Daoy (cell line): ENCODE measurements at places on chromosomes 7 and 10.

DNA sequence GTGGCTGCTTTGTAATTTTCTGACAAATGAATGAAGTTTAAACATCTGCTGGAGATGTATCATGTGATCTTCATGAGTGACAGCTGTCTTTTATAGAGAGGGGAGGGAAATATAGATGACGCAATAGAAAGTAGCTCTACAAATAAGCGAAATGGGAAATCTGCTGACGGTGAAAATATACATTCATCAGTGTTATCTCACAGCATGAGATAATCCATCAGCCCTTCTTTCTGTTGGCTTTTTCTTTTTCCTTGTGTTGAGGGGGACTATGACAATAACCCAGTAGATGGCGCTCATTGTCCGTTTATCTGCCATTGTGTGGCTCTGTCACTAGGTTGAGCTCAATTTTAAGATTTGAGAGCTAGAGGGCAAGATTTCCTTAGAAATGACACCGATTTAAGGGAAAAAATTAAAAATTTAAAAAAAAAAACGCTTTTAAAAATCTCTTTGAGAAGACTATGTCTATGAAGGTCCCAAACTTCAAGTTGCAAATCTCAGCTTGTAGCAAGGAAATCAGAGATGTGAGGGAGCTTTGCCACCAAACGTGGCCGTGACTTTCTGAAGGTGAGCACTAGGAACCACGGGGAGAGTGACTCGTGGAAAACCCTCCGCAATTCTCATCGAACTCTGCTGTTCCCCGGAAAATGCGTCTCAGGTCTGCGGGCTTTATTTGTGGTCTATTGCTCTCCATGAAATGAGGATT, 114.6 kb upstream of the SFMBT2 start:
- peak; percentile 62 for DNase-seq

GRCh38 chr7:99944497-99945070, 15.2 kb upstream of the GJC3 start:
- no peak for DNase-seq

DNA sequence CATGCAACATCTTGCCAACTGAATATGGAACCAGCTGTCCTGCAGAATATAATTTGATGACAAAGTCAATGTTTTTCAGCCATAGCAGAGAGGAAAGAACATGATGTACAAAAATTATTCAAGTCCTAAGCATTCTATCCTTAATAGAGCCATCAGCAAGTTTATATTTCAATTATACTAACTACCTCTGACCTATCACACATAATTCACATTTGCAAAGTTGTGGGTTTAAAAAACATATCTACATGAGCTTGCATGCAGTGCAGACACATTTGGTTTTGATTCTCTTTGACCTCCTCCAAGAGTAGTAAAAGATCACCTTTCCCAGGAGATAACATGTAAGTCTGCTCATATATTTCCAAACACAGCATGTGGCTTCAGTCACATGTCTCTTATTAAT, 126.0 kb upstream of the FGFR2 start:
- no peak for DNase-seq

DNA sequence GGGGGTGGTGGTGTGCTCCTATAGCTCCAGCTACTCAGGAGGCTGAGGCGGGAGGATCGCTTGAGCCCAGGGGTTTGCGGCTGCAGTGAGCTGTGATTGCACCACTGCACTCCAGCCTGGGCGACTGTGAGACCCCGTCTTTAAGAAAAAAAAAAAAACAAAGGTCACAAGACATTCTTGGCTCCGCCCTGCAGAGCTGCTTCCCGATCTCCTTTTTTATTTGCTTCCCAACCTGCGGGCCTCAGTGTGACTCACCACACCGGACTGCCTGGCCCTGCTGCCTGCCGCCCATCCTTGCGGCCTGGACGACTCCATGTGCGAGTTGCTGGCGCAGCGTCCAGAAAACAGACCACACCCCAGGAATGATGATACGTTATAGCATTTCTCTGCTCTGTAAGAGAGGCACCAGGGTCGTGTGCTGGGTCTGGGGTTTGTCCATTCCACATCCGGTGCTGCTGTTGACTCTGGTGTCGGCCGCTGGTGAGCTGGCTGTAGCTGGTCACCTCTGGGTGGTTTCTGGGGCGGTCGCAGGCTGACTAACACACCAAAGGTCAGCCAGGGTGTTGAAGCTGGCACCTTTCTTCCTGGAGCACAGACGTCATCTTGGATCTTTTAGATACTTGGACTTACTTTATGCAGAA, 123.6 kb downstream of the TCF7L2 start:
- peak; percentile 95 for DNase-seq

GRCh38 chr10:115050375-115051010, 42.7 kb upstream of the ATRNL1 start:
- DNase-seq, result no peak

GRCh38 chr7:13725591-13725990, 263.9 kb downstream of the ETV1 start:
- no peak for DNase-seq

DNA sequence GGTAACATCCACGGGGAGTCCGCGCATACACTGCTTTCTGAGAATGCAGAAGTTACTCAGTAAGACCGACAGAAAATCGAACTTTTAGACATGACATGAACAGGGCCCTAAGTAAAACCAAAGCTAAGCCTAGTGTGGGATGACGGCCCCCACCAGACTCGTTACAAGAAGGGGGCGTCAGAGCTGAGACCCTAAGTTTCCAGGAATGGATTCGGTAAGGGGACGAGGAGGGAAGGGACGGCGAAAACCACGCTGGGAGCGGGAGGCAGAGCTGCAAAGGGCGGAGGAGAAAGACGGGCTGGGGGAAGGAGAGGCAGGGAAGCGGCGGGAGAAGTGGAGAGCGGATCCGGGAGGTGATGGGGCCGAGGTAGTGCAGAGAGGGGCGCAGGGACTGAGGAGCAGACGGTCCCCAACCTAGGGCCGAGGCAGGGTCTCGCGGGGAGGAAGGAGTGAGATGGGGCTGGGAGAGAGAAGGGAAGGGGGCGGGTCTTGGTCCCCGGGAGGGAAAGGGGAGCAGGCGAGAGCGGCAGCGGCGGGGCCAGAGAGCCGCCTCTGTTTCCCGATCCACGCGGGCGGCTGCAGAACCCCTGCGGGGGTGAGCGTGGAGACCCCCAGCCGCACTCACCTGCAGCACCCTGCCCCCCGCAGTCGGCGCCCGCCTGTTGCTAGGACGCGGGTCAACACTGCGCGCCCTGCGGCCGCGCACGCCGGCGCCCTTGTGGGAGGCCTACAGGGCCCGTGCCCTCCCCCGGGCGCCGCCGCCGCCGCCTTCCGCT, 513 bp downstream of the ODAD2 start:
- DNase-seq, result peak; percentile 53

DNA sequence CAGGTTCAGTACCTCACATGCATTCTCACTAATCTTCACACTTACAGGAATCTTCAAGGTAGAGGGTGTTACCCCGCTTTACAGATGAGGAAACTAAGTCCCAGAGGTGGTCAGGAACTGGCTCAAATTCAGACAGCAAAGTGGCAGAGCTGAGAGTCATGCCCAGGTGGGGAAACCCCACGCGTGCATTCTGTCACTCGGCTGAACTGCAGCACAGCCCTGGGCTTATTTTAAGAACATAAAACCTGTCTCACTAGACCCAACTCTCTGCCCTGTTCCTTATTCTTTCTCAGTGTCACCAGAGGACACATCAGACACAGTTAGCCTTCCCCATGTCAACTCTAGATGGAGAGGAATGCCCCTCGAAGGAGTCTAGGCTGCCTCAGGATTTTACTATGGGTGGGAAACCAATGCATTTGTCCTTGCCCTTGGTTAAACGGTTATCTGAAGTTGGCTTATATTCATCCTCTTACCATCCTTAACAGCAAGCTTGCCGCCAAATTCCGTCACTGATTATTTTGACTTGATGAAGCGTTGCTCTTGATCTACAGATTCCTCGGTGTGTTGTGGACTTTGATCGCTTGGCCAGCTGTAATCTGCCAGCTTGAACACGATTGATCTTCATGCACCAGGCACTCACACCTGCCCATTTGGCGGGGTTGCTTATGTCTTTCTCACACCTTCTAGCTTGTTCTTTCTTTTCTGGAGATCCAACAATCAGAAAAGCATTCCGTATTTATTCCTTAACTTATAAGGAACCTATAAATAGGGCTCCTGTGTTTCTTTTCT, 627.9 kb downstream of the SDK1 start:
- DNase-seq, result no peak

- DNase-seq, result peak; percentile 56
Observed at GRCh38 chr7:7969306-7970236, 975 bp downstream of the GLCCI1 start.

DNA sequence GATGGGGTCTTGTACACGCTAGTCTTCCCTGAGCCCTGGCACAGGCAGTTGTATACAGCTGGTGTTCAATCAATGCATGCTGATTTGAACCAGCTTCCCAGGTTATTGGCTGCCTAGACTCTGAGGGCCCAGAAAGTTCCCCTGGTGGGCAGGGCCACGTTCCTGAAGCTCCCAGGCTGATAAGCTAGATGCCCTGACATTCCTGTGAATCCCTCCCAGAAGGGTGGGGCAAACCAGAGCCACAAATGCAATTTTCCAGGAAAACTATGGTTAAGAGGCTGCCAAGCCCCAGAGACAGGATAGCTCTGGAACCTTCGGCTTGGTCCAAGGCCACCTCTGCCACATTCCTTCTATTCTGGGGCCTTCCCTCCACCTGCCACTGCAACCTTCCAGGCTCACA, 78.2 kb downstream of the FAM53B start:
- DNase-seq, result no peak

DNA sequence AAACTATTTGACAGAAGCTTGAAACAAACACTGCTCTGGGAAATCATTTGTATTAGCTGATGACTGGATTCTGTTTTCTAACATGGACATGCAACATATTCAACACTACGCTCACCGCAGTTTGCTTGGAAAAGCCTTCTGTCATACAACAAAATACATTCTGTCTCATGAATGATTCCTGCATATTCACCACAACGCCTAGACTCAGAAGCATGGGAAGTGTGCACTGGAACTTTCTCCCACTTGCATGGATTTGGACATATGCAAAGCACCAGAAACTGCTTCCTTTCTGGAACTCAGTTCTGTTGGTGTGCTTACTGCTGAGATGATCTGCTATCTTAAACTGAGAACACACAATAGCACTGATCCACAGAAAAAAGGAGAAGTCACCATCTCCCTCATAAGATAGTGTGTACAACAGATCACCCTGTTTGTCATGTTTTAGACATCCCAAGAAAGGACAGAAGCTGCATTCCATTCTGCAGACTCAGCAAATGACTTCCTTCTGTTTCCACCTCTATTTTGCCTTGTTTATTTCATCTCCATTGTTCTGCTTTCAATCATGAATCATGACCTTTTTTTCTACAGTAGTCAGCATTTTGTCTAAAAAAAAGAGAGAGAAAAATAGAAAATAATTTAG, 115.8 kb downstream of the HTR7 start:
- peak; percentile 26 for DNase-seq

DNA sequence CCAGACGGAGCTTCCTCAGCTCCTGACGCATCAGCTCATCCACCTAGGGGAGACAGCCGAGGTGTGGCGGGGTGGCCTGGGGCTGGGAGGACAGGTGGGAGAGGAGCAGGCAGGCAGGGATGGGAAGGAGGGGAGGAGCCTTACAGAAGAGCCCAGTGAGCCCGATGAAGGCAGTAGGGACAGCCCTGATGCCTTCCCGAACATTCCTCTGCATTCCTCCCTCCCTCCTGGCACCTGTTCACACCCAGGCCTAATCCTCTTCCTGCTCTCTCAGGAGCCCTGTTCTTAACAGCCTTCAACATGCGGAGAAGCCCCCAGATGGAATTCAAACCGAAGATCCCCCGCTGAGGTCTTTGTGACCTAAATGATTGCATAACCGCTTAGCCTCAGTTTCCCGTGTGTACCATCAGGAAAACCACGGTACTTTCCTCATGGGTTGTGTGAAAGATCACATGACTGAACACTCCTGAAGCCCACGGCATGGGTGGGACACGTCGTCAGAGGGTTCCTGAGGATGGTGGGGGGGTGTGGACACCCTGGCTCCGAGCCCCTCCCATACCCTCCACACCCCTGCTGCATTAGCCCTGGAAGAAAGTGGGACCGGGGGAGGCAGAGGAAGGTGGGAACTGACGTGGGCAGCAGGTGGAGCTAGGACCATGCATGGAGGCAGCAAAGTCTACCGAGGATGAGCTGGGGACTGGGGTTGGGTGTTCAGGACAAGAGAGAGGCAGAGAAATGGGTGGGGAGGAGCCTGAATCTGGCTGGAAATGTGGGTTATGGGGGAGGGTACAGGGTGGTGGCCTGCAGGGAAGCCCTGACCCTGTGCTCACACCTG, 8.8 kb upstream of the ASB10 start:
- DNase-seq, result no peak

DNA sequence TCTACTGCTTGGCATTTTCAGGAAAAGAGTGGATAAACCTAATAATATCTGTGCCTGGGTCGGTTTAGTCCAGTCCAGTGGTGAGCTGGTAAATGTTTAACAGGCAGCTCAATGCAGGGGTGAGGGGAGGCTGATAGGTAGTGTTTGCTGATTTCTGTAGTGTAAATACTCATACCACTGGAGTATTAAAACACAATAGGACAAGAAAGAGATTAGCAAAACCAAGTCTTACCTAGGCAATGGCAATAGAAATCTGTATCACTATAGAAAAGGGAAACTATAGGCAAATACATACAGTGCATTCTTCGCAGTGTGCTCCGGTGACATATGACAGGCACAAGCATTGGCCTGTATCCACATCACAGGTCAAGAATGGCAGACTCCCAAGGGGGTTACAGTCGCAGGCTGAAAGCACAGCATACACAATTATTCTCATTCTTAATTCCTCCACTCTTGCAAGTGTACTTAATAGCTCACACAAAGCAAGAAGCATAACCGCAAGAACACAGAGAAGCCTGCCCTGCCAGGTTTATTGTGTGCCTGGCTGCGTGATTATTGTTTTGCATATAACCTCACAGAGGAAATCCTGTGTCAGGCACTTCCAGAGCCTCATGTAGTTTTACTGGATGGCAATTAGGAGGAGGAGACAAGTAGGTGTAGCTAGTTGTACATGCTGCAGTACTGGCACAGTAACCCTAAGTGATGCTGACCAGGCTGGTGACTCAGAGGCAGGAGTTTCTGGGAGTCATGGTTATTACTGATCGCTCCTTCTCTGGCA, 35.0 kb downstream of the LAMB4 start:
- DNase-seq, result peak; percentile 91

DNA sequence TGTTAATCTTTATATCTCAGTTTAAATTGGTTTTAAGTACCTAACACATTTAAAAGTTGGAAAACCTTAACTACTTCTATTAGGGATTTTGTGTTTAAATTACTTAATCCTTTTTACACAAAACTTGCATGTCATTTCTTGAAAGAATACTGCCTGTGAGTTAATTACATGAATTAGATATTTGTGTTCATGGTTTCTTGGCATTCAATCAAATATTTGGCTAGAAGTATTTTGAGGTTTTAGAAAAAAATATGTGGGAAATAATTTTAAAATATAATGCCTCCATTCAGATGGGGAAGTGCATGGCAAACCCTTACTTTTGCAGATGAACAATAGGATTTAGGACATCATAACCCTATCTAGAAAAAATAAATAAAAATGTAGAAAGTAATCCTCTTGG, 186.5 kb upstream of the SEMA3E start:
- DNase-seq, result no peak

GRCh38 chr10:108785011-108785410, 1138.3 kb downstream of the XPNPEP1 start:
- DNase-seq, result no peak
